NCI-H524 (cell line): ENCODE measurements at places on chromosomes 6 and 20.

- no peak for DNase-seq
Observed at GRCh38 chr20:57716202-57716601, 6.4 kb upstream of the PMEPA1 start.

DNA sequence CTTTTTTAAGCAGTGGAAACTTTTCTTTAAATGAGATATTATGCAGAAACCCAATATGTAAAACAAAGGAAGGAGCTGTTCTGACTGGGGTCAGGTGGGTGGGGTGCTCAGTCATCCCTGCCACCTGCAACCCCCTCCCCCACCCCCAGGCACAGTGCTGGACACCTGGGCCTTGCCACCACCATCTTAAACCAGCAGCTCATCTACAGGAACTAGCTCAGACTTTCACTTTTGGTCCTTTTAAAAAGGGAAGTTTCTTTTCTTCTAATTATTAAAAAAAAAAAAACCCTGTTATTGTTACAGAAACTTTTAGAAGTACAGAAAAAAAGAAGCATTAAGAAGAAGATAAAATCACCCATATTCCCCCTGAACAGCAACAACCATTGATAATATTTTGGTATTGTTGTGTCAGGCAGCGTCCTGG is 37.1 kb downstream of the PPP1R16B start:
- no peak for DNase-seq

- peak; percentile 80 for DNase-seq
Observed at GRCh38 chr6:100370265-100370664, 94.5 kb downstream of the SIM1 start.

- DNase-seq, result no peak
Observed at GRCh38 chr6:156988276-156989158, 211.3 kb downstream of the ARID1B start.

- DNase-seq, result no peak
Observed at GRCh38 chr6:82248273-82248735, 760 bp upstream of the IBTK start.

GRCh38 chr6:138499303-138500018 is at the start of gene NHSL1:
TSS of gene NHSL1 (minus strand) at chr6:138499494. CDS start at chr6:138499290, 204 bp downstream.
- peak; percentile 96 for DNase-seq

- no peak for DNase-seq
Observed at GRCh38 chr6:113859349-113860180, 2.4 kb downstream of the MARCKS start.

DNA sequence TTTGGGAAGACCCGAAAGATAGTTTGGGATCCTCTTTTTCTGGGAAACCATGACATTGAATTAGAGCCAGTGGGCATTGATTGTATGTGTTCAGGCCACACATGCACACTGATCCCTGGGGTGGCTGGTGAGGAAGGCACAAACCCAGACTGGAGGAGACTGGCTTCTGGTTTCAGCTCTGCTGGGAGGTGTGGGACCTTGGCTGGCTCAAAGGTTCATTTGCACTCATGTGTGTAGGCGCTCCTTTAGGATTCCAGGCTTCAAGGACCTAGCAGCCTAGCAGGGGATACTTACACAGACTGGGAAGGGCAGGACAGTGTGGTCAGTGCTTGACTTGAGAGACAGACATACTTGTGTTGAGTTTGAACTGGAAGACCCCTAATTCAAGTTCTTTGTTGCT is 7.2 kb downstream of the RIN2 start:
- no peak for DNase-seq

DNA sequence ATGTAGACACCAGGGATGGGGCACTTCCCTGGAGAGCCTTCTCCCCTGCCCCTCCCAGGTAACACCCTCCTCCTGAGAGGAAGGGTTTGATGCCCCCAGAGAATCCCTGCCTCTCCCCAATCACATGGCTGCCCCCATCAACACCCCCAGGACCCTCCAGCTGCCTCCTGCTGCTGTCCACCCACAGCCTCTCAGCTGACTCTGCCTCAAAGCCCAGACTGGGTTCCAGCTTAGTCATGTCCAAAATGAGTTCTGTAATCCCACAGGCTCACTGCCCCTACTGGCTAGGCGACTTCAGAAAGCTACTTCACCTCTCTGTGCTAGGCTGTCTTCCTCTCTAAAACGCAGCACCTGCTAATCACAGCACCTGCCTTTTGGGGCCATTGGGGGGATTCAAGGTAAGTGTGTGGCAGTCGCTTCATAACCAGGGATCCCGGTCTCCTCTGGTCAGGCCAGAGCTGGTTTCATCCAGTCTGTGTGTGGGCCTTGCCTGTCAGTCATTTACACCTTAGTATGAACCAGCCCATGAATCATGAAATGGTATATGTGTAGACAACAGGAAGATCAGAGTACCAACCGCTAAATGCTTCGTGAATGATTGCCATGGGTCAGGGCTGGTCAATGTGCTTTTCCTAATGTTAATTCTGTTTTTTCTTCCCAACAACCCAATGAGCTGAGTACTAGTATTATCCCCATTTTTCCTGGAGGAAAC is 40.4 kb downstream of the TFEB start:
- DNase-seq, result peak; percentile 23

- no peak for DNase-seq
Observed at GRCh38 chr6:120903836-120904235, 430.4 kb downstream of the TBC1D32 start.

DNA sequence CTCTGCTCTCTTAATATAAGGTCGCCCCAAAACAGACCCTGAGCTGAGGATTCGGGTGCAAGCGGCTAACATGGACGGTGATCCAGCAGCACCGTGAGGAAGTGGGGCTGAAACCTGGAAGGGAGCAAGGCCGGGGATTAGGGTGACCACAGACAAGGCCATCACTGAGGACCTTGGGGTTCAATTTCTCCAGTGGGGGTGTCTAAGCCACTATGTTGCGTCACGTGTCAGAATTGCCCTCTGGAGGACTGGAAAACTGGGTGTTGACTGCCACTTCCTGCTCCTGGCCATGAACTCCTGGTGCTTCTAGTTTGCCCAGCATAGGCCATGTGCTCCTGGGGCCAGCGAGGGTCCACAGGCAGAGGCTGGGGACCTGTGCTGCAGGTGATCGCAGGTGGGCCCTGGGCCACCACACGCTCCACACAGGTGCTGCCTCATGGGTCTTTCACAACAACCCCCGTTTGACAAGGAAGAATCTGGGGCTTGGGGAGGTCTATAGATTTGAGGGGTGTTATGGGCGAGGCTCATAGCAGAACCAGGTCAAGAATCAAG is 101.9 kb downstream of the CDH26 start:
- no peak for DNase-seq

DNA sequence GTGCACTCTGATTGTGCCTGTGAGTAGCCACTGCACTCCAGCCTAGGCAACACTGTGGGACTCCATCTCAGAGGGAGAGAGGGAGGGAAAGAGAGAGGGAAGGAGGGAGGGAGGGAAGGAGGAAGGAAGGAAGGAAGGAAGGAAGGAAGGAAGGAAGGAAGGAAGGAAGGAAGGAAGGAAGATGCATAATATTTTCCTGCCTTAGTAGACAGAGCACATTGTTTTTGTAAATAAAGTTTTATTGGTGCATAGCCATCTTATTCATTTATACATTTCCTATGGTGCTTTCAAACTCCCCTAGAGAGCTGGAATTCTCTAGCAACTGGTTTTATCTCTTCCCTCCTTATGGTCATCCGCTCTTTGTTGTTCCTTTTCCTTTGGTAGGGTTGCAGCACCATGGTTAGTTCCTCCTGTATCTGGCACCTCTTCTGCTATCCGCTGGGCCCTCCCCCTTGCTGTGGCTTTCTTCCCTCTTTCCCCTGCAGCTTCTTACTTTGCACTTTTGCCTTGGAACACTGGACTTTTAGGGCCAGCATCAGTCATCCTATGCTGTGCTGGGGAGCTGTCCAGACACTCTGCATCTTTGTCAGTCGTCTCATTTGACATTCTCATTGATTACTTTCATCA is 20.2 kb downstream of the GPR6 start:
- no peak for DNase-seq

GRCh38 chr6:2127484-2127911 is 117.9 kb downstream of the GMDS start:
- DNase-seq, result no peak

DNA sequence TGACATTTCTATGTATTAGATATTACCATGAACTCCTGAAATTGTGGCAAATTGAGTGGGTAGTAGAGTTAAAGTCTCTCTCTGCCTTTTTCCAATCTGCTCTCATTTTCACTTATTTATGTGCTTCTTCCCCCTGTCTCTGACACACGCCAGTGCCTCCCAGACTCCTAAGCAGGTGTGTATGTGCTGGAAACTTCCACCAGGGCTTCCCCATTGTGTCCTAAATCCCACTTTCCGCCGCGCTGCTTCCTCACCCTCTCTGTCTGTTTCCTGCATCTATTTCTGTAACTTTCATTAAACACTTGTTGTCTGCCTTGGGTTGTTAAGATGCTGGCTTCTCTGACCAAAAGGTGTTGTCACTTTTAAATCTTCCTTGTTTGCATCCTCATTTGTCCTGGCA is 97.6 kb upstream of the HDGFL1 start:
- no peak for DNase-seq

DNA sequence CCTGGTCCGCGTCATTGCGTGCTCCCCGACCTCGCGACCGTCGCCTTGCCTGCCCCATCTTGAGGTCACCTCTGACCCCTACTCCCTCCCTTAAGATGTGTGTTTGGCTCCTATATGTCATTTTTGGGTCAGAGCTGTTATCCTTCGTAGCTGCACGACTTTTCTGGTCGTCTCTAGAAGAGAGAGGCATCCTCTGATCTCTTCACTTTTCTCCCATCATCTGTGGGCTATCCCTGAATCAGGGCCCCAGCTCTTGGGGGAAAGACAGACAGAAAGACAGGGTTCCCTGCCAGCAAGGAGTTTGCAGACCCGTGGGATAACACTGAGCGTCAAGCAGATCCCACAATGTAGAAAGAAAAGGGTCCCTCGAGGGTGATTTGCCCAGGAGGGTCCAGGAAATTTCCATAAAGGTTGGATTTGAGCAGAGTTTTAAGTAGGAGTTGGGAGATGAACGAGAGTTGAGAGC is 555 bp downstream of the FAM120B start:
- no peak for DNase-seq

DNA sequence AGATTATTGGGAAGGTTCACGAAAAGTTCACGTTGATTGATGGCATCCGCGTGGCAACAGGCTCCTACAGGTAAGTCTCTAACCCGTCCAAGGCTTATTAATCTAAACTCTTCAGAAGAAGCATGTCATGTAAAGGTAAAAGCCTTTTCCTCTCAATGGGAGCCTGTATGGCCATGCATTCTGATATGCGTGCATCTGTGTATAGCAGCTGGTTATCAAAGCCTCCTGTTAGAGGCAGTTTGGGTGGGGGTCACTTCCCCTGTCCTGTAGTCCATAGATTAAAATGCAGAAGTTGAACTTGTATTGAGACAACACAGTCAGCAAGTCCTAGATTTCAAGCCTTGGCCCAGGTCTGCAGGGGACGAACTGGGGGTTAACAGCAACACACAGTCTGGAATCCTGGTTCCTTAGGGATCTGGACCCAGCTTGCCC is 14.2 kb upstream of the DHX35 start:
- no peak for DNase-seq

DNA sequence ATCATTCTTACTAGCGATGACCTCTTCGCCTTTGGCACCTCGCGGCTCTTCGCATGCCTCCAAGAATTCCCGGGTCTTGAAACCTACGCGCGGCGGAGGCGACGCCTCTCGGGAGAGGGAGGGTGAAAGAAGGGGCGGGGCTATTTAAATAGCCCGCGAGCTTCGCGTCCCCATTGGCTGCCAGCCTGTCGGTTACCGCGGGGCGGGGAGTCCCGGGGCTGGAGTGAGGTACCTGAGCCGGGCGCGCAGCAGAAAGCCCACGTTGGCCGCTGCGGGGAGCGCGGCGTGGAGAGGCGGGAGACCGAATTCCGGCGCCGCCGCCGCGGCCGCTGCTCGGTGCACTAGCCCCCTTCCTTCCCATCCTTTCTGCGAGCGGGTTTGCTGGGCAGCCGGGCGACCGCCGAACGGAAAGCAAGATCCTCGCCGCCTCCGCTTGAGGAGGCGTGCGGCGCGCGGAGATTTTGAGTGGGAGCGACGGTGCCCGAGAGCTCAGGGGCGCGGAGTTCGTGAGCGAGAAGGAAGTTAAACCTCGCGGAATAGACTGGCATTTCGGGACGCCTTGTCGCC is at the start of gene BMP6:
Gene BMP6 (plus strand): TSS at position 251 of the 567 bp plus-strand sequence. CDS start 857 bp downstream, outside the sequence.
- DNase-seq, result peak; percentile 94

- no peak for DNase-seq
Observed at GRCh38 chr6:3718407-3718806, 33.1 kb downstream of the PXDC1 start.

DNA sequence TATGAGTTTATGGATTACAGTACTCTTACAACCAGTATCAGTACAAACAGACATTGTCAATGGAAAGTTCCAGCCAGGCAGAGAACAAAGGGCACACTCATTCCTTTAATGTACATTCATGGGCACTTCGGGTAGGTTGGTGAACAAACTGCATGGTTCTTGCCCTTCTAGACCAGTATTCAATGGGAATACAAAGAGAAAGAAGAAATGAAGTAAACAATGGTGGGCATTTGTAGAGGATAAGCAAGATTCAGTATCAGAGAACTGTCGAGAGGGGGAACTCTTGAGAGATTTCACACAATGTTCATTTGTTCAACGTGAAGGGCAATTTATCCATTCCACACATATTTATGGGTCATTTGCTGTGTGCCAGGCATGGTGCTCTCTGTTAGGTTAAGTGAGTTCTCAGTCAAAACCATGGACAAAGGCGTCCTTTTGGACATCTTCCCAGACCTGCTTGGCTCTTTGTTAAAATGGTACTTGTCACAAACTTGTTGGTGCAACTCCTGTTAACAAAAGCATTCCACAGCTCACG is 714.8 kb downstream of the DHX35 start:
- no peak for DNase-seq

GRCh38 chr6:136487759-136488425 is 62.3 kb downstream of the MAP7 start:
- no peak for DNase-seq

- no peak for DNase-seq
Observed at GRCh38 chr20:45588800-45589199, 9.7 kb upstream of the WFDC8 start.

- no peak for DNase-seq
Observed at GRCh38 chr6:44849806-44850205, 462.3 kb downstream of the CDC5L start.
